ENCODE measurements at places on chromosomes 4 and X. TPM values are rescaled to one million over a fixed set of nuclear protein-coding genes. Genes with fewer than 3 reads are reported as not detected.

RNF212 gene
- 0.36 TPM for total RNA-seq

VCX gene
- not detected for total RNA-seq

GDPD2 gene
- total RNA-seq = not detected

COX7B2 gene
- total RNA-seq = not detected

SLITRK4 gene
- 64.4 TPM for total RNA-seq

RIBC1 gene
- 0.13 TPM for total RNA-seq

SORBS2 gene
- 43.1 TPM for total RNA-seq

MAGEA4 gene
- not detected for total RNA-seq

All from thoracic aorta endothelial cell (primary cell).